ENCODE measurements at places on chromosomes 13 and 19. TPM values are rescaled to one million over a fixed set of nuclear protein-coding genes. Genes with fewer than 3 reads are reported as not detected.

- no peak overlapping the region for H3K4me3 ChIP-seq
- no peak overlapping the region for H3K27ac ChIP-seq
- no peak for DNase-seq
- no peaks in the 10 kb centered on the region for H3K36me3 ChIP-seq
Measured at GRCh38 chr13:97414392-97414791, 19.6 kb upstream of the RAP2A start.

DNA sequence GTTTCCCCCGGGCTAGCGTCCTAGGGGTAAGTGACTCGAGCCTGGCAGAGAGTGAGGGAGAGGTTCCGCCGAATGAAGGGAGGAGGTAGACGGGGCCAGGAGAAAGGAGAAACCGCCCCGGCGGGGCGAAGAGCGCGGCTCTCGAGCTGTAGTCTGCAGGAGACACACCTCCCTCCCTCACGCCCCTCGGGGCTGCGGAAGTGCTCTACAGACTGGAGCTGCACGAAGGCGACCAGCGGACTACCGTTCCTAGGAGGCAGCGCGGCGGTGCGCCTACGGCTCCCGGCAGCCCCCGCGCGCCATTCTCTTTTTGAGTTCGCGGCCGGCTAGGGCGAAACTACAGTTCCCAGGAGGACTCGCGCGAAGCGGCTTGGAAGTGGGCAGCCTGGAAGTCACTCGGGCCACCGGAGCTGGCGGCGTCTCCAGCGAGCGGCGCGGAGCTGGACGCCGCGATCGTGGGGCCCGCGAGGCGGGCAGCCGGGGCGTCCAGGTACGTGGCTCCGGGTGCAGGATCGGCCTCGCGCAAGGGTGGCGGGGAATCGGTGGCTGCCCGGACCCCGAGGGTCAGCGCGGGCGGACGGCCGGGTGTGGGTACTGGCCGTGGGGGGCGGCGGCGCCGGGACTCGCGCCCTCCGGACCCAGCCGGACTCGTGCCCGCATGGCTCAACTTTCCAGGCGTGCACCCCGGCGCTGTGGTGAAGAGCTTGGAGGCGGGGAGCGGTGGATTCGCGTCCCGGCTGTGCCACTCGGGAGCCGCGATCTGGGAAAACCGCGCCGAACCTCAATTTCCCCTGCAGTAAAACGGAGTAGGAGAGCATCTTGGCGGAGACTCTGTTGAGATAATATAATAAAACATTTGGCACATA is at the start of gene SIPA1L3:
Gene SIPA1L3, plus strand, starts transcription at position 340 of the 866 bp plus-strand sequence. CDS start 174,358 bp downstream, outside the sequence.
- DNase-seq, result peak; percentile 98
- peaks cover 13% of the 10 kb centered on the region for H3K4me1 ChIP-seq
- no peaks in the 10 kb centered on the region for H3K27me3 ChIP-seq
- H3K4me3 ChIP-seq, result peak within 1 kb of the TSS; percentile 87
- H3K27ac ChIP-seq, result peak within 1 kb of the TSS; percentile 32

DNA sequence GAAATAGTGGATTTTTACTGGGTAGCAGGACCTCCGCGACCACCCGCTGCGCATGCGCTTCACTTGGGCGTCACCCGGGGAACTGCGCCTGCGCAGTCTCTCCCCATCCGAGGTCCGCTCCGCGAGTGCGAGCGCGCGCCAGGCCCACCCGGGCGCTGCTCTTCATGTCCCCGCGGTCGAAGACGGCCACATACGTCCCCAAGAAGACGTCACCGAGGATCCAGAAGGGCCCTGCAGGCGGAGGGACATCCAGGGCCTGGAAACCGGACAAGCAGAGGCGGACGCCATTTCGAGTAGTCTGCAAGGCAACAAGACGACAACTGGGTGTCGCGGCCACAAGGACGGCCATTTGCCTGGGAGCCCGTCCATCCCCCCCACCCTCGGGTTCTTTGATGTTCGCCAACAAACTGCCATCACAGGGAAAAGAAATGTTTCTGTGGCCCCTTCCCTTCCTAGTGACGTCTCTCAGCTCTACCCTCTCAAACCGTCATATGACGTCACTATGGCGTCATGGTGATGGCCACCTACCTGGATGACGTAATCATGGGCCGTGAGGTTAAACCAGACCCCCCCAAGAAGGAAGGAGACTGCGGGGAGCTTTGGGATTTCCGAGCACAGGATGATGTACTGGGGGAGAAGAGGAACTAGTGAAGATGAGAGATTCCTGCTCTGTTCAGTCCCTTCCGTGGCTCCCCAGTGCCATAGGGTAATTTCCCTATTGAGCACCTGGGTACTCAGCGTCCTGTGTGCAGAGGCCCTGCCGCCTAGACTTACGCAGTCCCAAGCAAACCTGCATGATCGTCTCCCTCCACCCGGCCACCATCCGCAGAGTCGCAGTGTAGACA is 6.7 kb downstream of the NAPSA start:
- DNase-seq, result no peak
- H3K27me3 ChIP-seq, result no peaks in the 10 kb centered on the region
- peaks cover 6% of the 10 kb centered on the region for H3K36me3 ChIP-seq

The ZNF497 gene
- total RNA-seq, result 2.4 TPM

- peak; percentile 96 for DNase-seq
- H3K4me1 ChIP-seq, result peaks cover 2% of the 10 kb centered on the region
- peak within 1 kb of the TSS; percentile 81 for H3K4me3 ChIP-seq
- no peaks in the 10 kb centered on the region for H3K27me3 ChIP-seq
- peaks cover 15% of the 10 kb centered on the region for H3K36me3 ChIP-seq
- H3K27ac ChIP-seq, result no peak within 1 kb of the TSS
Measured at GRCh38 chr13:95644601-95645052, at the start of gene DZIP1. DZIP1 (minus strand) TSS chr13:95644706; CDS start chr13:95642029, 2,677 bp downstream.

- no peak for DNase-seq
- H3K4me1 ChIP-seq, result 0 out of 2 replicates have a peak, but pooled peaks cover under 1% of the 10 kb centered on the region
- H3K36me3 ChIP-seq, result no peaks in the 10 kb centered on the region
- H3K27me3 ChIP-seq, result no peaks in the 10 kb centered on the region
Measured at GRCh38 chr19:9041023-9041422, 30.8 kb upstream of the MUC16 start.

DNA sequence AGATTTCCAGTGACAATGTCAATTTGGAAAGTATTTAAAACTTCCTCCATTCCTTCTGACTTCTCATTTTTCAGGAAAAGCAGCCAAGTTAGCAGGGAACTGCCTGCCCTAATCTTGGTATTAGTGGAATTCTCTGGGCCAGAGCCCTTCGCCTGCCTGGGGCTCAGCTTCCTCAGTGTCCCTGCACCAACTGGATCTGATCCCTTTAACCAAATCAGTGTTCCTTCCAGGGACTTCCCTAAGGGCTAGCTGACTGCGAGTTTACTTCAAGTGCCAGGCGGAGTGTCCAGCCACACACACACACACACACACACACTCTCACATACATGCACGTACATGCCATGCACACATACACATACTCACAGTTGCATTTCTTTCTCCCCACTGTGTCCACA is 20.0 kb downstream of the RAB20 start:
- H3K27me3 ChIP-seq, result no peaks in the 10 kb centered on the region
- H3K36me3 ChIP-seq, result peaks cover 16% of the 10 kb centered on the region
- no peak overlapping the region for H3K27ac ChIP-seq

GRCh38 chr19:7873304-7874075 is 700 bp downstream of the PRR36 start:
- H3K4me3 ChIP-seq, result peak overlapping the region; percentile 97
- no peak for DNase-seq
- H3K36me3 ChIP-seq, result peaks cover 5% of the 10 kb centered on the region
- no peak overlapping the region for H3K27ac ChIP-seq
- H3K4me1 ChIP-seq, result no peaks in the 10 kb centered on the region

GRCh38 chr19:38721979-38722773 is 22.1 kb downstream of the CAPN12 start:
- no peak overlapping the region for H3K4me3 ChIP-seq
- DNase-seq, result no peak
- H3K27ac ChIP-seq, result no peak overlapping the region
- H3K27me3 ChIP-seq, result no peaks in the 10 kb centered on the region
- H3K36me3 ChIP-seq, result peaks cover 81% of the 10 kb centered on the region

DNA sequence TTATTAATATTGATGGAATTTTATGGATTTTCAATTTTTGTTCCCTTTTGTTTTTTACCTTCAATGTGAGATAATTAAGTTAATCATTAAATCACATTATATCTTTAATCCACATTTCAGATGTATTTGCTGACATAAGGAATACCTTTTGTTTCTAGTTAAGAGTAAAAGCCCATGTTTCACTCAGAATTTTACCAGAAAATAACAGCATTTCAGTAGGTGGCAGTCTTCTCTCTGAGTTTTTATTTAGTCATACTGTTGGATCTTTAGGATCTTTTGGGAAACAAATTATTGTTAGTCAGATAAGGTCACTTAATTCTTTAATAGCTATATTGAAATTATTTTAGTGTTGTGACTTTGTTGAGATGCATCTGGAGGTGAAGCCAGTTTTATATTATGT is 67.9 kb downstream of the NDFIP2 start:
- no peak for DNase-seq
- H3K4me3 ChIP-seq, result no peak overlapping the region
- no peaks in the 10 kb centered on the region for H3K27me3 ChIP-seq
- H3K36me3 ChIP-seq, result no peaks in the 10 kb centered on the region

GRCh38 chr13:75694722-75695121 is 58.6 kb downstream of the LMO7 start:
- no peaks in the 10 kb centered on the region for H3K27me3 ChIP-seq
- no peak overlapping the region for H3K27ac ChIP-seq
- DNase-seq, result no peak
- H3K4me3 ChIP-seq, result no peak overlapping the region
- peaks cover 21% of the 10 kb centered on the region for H3K36me3 ChIP-seq
- no peaks in the 10 kb centered on the region for H3K4me1 ChIP-seq

The NOVA2 gene
- total RNA-seq, result 8.8 TPM

GRCh38 chr19:1747285-1748114 is 5.8 kb upstream of the ONECUT3 start:
- H3K36me3 ChIP-seq, result no peaks in the 10 kb centered on the region
- H3K4me3 ChIP-seq, result peak overlapping the region; percentile 51
- DNase-seq, result peak; percentile 85
- no peaks in the 10 kb centered on the region for H3K4me1 ChIP-seq

GRCh38 chr19:4447327-4448146 is 10.1 kb downstream of the UBXN6 start:
- H3K4me1 ChIP-seq, result no peaks in the 10 kb centered on the region
- no peak overlapping the region for H3K27ac ChIP-seq
- H3K27me3 ChIP-seq, result no peaks in the 10 kb centered on the region

The C19orf33 gene
- 1.2 TPM for total RNA-seq

- H3K4me1 ChIP-seq, result peaks cover 3% of the 10 kb centered on the region
- H3K27ac ChIP-seq, result no peak overlapping the region
- DNase-seq, result no peak
- no peaks in the 10 kb centered on the region for H3K27me3 ChIP-seq
- no peak overlapping the region for H3K4me3 ChIP-seq
Measured at GRCh38 chr13:25899464-25899863, 152.4 kb downstream of the SHISA2 start.

GRCh38 chr13:37741536-37741935 is 128.0 kb downstream of the TRPC4 start:
- H3K36me3 ChIP-seq, result no peaks in the 10 kb centered on the region
- DNase-seq, result no peak
- 0 out of 2 replicates have a peak, but pooled peaks cover 3% of the 10 kb centered on the region for H3K4me1 ChIP-seq

GRCh38 chr13:44710576-44710975 is 134.4 kb upstream of the TSC22D1 start:
- no peaks in the 10 kb centered on the region for H3K27me3 ChIP-seq
- H3K4me1 ChIP-seq, result no peaks in the 10 kb centered on the region
- no peak overlapping the region for H3K4me3 ChIP-seq
- no peak overlapping the region for H3K27ac ChIP-seq
- H3K36me3 ChIP-seq, result no peaks in the 10 kb centered on the region

- H3K36me3 ChIP-seq, result peaks cover 21% of the 10 kb centered on the region
- no peak overlapping the region for H3K27ac ChIP-seq
- no peaks in the 10 kb centered on the region for H3K4me1 ChIP-seq
- DNase-seq, result no peak
- H3K27me3 ChIP-seq, result no peaks in the 10 kb centered on the region
Measured at GRCh38 chr19:16927883-16928282, 39.1 kb downstream of the F2RL3 start.

The ZNF83 gene
- 31.6 TPM for total RNA-seq

DNA sequence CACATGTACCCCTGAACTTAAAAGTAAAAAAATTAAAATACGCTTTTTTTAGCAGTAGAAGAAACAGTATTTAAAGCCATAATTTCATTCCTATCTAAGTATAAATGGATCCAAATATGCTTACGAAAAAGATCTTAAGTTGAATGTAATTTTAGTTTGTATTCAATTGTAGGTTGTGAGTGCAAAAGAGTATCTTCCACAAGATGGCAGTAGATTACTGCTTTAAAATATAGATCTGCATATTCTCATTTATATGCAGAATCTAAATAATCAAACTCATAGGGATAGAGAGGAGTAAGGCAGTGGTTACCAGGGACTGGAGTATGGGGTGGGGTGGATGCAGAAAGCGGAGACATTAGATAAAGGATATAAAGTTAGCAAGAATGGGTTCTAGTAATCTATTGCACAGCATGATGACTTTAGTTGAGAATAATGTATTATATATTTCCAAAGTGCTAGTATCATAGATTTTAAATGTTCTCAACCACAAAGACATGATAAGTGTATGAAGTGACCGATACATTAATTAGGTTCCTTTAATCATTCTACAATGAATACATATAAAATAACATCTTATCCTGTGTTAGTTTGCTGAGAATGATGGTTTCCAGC is 14.2 kb downstream of the OR7A17 start:
- peaks cover 33% of the 10 kb centered on the region for H3K36me3 ChIP-seq
- H3K27ac ChIP-seq, result no peak overlapping the region
- no peaks in the 10 kb centered on the region for H3K27me3 ChIP-seq
- H3K4me1 ChIP-seq, result no peaks in the 10 kb centered on the region

DNA sequence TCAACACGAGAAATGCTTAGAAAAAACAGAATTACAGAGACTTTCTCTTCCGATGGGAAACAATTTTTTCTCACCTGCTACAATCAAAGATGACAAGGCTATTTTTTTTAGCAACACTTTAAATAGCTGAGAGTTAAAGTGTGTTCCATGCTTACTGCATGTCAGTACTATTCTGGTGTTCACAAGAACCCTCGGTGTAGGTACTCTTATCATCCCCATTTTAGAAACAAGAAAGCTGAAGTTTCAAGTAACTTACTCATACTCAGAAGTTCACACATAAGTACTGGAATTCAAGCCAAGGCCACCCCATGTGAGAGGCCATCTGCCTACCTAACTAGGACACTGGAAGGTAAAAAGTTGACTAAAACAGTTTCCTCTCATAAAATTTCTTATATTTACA is 9.0 kb upstream of the TNFRSF19 start:
- H3K36me3 ChIP-seq, result no peaks in the 10 kb centered on the region
- DNase-seq, result no peak
- no peak overlapping the region for H3K27ac ChIP-seq
- no peak overlapping the region for H3K4me3 ChIP-seq

DNA sequence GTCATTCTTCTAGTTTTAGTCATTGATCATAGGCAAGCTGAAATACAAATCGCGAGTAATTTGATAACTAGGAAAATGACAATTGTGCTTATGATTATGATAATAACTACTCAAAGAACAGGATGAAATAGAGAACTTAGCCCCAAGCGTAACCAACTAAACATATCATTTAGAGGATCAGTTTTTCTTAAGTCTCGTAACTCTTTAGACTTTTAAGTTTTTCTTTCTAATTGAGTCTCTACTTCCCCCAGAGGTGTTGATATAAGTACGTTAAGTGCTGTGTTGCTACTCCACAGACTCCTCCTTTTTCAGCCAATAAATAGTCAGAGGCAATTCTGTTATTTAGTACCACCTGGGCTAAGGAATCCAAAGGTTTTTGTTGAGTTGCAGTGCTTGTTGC is 96.3 kb downstream of the NHLRC3 start:
- no peaks in the 10 kb centered on the region for H3K27me3 ChIP-seq
- H3K36me3 ChIP-seq, result no peaks in the 10 kb centered on the region
- no peak overlapping the region for H3K4me3 ChIP-seq

Measured in H9 (cell line).